NCI-H226 (cell line): ENCODE measurements at places on chromosomes 3 and 15.

DNA sequence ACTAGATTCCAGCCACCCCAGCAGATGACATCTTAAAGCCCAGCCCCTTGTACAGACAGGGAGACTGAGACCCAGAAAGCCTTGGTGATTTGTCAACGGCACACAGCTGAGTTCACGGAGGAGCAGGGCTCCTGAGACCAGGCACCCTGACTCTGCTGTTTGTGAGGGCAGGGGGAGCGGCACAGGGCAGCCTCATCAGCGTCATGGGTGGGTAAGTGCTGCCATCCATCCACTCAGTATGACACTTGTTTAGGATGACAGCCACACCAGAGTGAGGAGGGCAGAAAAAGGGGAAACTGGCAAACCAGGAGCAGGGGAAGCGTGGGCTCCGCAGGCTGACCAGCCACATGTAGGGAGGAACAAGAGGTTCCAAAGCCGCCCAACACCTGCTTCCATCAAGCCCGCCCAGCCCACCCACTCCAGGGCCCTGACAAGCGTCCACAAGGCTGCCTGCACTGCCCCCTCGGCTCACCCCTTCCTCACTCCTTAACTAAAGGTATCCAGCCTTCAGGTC is 19.9 kb downstream of the RBPMS2 start:
- no peak for DNase-seq

- DNase-seq = no peak
These were observed 32.8 kb upstream of the SFMBT1 start for GRCh38 chr3:53078656-53079055.

DNA sequence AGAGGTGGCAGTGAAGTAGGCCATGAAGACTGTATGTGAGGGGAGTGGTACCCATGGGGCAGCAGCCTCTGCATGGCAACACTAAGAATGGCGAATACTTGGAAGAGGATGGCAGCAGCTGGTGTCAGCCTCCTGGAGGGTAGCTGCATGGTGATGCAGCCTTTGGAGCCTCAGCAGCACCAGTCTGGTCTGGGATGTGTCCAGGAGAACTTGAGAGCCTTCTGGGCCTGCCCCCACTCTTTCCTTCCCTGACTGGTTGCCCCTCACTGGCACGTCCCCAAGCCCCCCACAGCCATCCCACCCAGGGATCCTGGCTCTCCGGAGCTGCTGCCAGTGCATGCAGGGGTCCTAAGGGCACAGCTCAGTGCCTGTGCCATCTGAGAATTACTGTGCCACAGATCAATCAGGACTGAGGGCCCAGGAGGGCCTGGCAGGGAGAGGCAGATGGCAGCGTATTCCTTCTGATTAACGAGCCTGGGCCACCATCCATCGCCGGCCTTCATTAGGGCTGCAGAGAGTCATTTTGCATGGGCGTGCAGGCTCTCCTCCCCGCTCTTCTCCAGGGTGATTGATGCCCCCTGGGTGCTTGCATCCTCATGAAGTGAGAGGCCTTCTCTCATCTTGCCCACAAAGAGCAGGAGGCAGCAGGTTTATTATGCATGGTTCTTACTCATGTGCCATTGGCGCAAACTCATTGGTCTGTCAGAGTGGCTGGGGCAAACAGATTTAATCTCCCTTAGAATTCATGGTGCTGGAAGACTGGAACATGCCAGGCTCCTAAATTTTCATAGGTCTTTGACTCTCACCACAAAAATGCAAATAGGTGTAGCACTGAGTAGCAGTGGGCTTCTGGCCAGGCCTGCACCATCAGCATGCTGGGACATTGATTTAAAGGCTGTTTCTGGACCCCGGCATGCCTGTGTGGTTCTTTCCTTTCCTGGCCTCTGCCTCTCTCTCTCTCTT is 116.8 kb downstream of the EPHB1 start:
- DNase-seq = no peak

DNA sequence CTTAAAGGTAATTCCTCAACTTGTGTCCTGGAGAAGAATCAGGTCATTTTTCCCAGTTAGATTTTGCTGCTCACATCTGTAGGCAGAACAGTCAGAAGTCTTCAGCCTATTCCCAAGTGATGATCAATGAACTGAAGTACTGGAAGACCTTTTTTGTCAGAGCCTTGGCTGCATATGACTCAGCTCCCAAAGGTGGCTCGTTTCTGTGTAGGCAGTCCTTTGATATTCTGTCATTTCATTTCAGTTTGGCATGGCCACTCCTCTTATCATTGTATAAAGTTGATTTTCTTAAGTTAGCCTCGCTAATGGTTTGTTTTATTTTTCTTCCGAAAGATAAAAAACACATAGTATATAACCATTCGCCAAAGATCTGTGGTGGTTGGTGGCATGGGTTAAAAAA is 90.7 kb downstream of the KLHL25 start:
- no peak for DNase-seq

DNA sequence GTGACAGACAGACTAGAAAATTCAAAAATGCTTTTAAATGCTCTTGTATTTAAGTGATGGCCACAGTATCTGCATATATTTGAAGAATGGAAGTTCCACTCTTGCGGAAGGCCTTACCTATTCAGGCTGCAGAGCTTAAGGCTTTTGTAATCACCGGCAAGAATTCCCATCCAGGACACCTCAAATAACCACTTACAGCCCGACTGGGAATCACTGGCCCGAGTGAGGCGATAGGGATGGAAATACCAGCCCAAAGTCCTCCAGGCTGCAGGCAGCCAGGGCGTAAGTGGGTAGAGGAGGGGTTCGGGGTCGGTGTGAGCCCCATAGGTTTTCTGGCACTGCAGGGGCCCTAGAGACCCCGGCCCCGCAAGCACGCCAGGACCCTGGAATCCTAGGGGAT is 9.5 kb downstream of the CMTM7 start:
- DNase-seq = no peak

DNA sequence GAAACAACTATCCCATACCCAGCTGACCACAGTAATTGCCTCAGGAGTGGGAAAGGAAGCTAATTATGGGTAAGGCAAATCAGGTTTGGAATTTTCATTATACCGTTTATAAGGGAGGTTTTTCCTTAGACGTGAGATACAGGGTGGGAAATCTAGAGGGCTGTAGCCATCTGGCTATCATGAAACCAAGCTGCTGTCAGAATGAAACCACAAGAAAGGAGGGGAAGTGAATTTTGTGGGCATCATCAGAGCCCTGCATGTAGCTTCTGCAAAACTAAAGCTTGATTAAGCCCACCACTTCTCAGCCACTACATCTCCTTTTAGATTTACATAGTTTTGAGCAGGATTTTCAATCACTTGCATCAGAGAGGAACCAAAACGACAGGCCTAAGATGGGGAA is 893.5 kb downstream of the TUSC7 start:
- no peak for DNase-seq

- peak; percentile 11 for DNase-seq
These were observed 129.6 kb downstream of the CTNNB1 start for GRCh38 chr3:41328926-41329325.
